ENCODE measurements at places on chromosomes 1 and 21.

- DNase-seq: no peak
Observed at GRCh38 chr1:201206176-201206575, 15.6 kb downstream of the IGFN1 start.

DNA sequence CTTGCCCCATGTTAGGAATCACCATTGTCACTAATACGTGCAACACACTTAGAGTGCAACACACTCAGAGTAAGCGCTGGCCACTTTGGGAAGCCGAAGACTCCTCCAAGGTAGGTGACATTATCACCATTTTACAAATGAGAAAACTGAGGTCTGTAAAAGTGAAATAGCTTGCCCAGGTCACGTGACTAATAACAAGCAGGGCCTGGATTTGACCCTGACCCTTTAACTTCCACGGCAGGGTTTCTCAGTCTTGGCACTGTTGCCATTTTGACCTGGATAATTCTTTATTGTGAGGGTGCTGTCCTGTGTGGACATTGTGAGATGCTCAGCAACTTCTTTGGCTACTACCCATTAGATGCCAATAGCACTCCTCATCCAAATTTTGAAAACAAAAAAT lies 7.8 kb upstream of the GPR88 start:
- no peak for DNase-seq

GRCh38 chr1:107499139-107499744 lies 358.4 kb downstream of the NTNG1 start:
- DNase-seq: no peak

DNA sequence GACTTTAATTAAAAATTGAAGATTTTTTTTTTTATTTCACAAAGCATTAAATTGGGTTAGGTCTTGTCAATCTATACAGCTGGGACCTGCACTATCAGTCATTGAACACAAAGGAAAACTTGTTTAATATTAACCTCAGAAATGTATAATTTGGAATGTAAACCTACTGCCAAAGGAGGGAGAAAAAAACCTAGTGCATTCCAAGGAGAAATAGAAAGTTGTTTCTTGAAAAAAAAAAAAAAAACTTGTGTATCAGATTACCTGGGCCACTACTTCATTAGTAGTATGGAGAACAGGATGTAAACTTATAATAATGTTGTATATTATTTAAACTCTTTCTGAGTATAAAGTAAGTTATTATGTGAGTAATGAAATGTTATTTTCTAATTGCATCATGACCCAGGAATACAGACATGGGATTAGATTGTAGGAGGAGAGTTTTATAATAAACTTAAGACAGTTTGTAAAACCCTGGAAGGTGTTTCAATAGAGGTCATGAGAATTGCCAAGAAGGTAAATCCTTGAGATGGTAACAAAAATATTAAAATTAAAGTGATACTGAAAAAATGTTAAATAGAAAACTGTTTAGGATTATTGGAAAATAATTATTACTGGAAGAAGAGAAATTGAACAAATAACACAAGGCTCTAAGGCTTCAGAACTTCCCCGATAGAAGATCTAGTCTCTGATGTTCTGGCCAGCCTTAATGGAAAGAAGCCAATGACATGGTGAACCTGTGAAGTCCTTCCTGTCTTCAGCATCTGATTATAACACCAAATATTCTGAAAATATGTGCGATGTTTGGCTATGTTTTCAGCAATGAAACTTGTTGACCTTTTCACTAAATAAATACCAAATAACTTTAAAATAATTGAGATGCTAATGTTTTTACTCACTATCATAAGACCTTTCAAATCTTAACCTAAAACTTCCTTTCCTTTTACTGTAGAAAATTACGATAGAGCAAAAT lies 412.8 kb upstream of the LYPLAL1 start:
- DNase-seq: no peak

DNA sequence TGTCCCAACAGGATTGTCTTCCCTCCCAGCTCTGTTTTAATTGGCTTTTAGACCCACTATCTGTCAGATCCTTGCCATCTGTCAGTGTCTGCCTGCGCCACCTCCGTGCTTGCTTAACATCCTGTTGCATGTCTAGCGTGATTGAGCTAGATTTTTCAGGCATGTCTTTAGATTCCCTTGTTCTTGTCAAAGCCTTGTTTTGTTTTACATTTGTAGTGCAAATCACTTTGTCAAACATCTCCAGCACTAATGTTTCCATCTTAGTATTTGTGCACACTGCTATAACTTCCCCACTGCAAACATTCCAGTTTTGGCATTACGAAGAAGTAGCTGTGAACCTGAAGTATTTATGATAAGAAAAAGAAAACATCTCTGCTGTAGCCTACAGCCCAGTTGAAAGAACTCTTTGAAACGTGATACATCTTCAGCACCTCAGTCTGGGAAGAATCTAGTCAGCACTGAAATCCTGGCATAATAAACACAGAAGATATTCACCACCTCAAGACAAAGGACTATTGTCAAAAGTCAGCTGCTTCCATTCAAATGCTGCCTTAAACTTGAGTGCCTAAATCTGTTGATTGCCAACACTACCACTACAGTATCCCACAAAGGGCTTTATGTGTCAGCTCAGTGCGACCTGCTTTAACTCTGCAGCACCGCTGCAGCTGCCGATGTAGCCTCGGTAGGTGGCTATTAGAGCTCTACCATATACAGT lies 105.0 kb downstream of the FNBP1L start:
- peak; percentile 39 for DNase-seq
